ENCODE measurements at places on chromosomes 13 and 19.

- no peak for DNase-seq
Observed at GRCh38 chr19:44924243-44924725, 9.9 kb downstream of the APOC1 start.

- no peak for DNase-seq
Observed at GRCh38 chr13:91904005-91904404, 505.6 kb downstream of the GPC5 start.

DNA sequence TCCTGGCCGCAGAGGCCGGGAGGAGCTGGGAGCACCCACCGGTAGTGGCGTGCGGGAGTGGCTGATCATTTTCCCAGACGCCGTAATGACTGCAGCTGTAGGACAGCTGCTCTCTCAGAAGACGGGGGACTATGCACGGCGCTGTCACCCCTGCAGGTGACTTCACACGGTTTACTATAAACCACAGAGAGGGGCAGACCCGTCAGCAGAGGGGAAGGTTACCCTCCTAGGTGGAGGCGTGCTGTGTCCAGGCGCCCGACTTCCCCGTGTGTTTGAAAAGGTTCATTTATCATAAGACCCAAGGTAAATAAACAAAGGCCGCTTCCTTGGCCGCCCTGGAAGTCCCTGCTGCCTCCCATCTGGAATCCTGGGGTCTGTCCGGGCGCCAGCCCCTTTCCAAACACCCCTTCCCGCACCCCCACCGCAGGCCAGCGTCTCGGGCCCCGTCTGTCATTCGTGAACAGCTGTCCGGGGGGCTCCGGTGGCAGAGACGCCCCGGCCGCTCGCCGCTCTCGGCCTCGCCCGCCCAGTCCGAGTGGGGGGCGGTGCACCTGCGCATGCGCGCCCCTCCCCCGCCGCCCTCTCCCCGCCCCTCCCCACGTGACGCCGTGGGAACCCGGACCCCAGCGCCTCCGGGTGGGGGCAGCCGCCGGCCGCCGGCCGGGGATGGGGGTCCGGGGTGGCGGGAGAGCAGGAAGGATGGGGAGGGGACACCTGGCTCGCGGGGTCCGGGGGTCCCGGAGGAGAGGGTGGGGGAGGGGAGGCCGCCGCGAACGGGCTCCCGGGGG is 915 bp downstream of the SHC2 start:
- DNase-seq, result no peak

- no peak for DNase-seq
Observed at GRCh38 chr19:32653599-32653915, 21.4 kb downstream of the ANKRD27 start.

GRCh38 chr13:26762745-26763345 is 2.3 kb upstream of the GPR12 start:
- DNase-seq, result no peak

DNA sequence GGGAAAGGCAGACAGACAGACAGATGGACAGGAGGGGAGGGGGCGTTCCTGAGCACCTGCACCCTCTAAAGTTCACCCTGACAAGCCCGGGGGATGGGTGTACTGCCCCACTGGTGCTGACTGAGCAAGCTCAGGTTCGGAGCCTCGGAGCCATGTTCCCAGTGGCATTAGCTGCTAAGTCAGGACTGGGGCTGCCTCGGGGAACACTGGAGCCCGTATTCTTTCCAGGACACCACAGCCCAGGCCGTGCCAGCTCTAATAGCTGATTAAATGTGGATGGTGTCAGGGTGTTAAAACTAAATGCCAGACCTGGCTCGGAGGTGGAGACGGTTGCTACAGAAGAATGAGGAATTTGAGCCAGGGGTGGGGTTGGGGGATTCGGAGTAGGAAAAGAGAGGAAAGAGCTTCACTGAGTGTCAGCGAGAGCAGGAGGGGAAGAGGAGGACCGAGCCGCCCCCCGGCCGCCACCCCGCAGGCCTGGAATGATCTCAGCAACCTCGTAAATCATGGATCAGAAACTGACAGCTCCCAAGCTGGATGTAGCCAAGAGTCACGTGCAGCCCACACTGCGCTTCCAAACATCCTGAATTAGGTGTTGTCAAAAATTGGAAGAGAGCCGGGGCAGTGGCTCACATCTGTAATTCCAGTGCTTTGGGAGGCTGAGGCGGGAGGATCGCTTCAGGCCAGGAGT is 10.4 kb downstream of the MAP2K2 start:
- no peak for DNase-seq

DNA sequence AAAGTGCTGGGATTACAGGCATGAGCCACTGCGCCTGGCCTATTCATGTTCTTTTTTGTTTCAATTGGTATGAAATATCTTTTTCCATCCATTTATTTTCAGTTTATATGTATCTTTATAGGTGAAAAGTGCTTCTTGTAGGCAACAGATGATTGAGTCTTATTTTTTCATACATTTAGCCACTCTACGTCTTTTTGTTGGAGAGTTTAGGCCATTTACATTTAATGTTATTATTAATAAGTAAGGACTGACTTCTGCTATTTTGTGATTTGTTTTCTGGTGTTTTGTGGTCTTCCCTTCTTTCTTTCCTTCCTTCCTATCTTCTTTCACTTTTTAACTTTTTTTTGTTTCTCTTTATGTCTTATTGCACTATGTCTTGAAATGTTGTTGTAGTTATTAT is 16.7 kb upstream of the KBTBD7 start:
- no peak for DNase-seq

DNA sequence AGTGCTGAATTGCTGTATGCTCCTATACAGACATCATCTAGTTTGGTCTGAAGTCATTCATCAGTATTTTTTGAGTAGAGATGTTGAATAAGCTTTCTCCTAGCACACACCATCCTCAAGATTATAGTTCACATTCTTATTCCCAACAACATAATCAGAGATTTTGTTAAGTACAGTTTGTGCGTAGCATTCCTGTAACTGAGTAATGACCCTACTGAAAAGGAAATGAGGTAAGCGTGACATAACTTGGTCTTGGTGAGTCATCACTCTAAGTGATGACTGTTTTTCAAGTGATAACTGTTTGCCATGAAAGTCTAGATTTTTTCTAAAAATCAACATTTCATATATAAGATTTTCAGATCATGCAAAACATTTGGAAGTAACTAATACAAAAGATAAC is 18.5 kb upstream of the FAM216B start:
- DNase-seq, result peak; percentile 65

GRCh38 chr19:7494416-7495098 is 5.7 kb upstream of the PEX11G start:
- DNase-seq, result no peak

DNA sequence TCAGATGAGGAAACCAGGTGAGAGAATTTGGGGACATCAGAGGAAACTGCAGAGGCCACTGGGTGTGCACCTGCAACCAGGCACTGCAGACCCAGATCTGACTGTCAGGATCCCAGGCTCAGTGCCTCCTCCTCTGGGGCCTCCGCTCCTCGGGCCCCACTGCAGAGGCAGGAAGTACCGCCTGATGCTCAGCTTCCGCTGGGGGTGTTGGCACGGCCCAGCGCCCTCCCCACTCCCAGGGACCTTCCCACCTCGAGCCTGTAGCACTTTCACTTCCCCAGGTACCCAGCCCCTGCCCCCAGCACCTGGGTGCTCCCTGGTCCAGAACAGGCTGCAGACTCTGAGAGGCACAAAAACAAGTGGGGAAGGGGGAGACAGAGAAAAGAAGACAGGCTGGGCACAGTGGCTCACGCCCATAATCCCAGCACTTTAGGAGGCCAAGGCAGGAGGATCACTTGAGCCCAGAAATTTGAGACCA is 1.4 kb upstream of the CD37 start:
- no peak for DNase-seq

GRCh38 chr13:107937848-107938247 is 277.5 kb downstream of the LIG4 start:
- DNase-seq, result no peak

- DNase-seq, result no peak
Observed at GRCh38 chr13:71217827-71218226, 649.2 kb downstream of the DACH1 start.

GRCh38 chr13:44402899-44403445 is 29.3 kb downstream of the SERP2 start:
- DNase-seq, result no peak

- DNase-seq, result no peak
Observed at GRCh38 chr13:108629181-108629752, at the start of gene MYO16. Gene MYO16 (plus strand): TSS chr13:108629611. CDS start chr13:108629845, 234 bp downstream.

DNA sequence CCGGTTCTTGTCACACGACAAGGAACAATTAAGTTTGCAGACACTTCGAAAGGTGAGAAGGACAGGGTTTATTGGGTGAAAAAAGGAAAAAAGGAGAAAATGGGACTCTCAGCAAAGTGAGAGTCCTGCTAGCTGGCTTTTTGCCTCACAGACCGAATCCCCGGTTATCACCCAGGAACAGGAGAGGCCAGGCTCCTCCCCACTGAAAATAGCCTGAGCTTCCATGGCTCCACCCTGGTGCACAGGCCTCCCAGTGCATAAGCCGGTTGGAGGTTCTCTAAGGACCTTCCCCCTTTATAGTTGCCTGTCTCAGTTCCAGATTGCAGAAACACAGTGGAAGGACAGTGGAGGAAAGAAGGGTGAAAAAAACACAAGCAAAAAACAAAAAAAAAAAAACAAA is 571.7 kb downstream of the KCTD12 start:
- DNase-seq, result no peak

DNA sequence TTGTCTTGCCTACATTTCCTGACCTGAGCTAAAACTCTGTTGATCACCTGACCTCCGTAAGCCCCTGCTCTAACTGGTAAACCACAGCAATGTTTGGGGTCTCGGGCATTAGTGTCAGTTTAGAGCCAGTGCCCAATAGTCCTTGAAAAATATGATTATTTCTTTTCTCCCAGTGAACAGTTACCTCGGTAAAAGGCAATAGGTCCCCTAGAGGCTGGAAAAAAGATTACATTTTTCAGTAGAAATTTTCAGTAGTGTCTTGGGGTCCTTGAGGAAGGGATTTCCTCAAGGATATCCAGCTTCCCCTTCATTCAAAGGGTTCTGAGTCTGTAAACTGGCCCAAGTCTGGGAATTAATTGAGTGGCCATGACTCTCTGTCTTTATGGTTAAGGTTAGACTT is 177.5 kb downstream of the SLC7A1 start:
- no peak for DNase-seq

DNA sequence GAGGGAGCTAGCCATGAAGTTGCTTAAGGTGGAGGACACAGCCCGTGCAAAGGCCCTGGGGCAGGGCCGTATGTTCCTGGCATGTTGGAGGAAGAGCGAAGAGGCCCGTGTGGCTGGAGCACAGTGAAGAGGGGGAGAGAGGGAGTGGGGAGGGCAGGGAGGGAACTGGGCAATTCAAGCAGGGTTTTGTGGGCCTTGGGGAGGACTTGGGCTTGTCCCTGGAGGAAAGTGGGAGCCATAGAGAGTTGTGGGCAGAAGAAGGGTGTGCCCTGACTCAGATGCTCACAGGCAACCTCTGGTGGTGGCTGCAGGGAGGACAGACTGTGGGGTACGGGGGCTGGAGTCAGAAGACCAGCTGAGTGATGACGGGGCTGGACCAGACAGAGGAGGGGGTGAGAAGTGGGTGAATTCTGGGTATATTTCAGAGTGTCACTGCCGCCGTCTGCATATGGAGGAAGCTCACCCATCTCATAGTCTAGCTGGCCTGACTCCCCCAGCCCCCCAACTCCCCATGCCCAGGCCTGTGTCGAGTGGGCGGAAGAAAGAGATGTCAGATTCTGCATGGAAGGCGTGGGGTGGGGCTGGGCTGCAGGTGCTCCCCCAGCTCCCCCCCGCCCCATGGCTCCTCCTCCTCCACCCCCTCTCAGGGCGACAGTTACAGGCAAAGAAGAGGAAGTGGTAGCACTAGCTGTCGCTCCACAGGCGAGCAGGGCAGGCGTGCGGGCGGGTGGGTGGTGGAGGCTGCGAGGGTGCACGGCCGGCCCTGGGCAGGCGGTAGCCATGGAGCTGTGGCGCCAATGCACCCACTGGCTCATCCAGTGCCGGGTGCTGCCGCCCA is at the start of gene VAV1:
TSS of gene VAV1 (plus strand) at position 681 of the 838 bp plus-strand sequence. CDS start at position 781, 100 bp downstream.
- no peak for DNase-seq

DNA sequence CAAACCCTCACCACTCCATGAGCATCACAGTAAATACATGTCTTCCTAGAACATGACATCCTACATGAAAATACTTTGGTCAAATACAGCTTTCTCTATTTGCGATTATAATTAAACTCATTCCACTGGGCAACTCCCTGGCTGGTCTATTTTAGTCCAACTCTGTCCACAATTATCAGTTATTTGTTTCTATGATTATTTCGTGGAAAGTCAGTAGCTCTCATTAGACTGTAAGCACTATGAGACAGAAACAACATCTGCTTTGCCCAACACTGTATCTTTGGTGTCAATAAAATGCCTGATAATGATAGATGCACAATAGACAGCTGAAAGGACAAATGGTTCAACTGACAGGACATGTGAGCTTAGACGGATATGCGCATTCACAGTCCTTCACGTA is 292.0 kb downstream of the KLF12 start:
- DNase-seq, result no peak

DNA sequence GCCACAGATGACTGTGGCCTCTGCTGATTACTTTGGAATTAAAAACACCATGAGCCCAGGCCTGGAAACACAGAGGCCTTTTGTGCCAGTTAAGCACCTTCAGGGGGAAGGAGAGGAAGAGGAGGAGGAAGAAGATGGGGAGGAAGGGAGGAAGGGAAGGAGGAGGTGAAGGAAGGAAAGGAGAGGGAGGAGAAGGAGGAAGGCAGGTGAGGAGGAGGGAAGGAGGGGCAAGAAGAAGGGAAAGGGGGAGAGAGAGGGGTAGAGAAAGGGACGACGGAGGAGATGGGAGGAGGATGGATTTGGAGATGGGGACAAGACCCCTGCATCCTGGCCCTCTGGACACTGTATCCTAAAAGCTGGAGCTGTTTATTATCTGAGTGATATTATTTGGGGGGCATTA is 231.0 kb downstream of the UQCRFS1 start:
- no peak for DNase-seq

DNA sequence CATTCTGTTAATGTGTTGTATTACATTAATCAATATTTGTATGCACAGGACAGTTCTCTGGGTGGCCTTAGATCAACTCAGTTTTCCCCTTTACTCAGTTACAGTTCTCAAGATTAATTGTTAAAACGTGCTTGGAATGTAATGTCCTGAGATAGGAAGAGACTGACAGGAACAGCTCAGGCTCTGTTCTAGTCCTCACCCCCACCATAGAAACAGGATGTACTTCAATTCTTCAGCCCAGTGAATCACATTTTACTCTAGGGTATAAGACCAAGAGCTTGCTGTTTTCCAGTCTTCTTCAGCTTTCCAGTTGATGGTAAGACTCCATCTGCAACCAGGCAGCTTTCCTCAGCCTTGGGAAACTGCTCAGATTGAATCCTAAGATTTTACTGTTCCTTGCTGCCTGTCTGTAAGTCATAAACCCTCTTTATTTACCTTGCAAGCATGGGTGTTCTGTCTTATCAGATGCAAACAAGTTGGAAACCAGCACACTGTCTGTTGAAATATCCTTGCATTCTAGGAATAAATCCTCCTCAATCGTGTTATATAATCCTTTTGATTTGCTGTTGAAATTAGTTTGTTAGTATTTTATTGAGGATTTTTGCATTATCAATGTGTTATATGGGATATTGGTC is 836.9 kb upstream of the PCDH9 start:
- no peak for DNase-seq

DNA sequence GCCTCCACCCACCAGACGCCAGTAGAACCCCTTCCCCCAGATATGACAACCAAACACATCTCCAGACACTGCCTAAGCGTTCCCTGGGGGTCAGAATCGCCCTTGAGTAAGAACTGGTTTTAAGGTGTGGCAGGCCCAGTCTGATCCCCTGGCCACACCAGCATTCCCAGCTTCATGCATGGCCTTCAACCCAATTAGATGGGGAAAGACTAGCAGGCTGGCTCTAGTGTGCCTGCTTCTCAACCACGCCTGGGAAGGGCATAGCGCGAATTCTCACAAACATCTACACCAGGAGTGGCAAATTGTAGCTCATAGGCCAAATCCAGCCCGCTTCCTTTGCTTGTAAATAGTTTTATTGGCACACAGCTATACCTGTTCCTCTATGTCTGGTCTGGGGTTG is 13.6 kb downstream of the HAUS8 start:
- no peak for DNase-seq

Measured in HFF-Myc (cell line).